ENCODE measurements at places on chromosomes 1 and 21. TPM values are rescaled to one million over a fixed set of nuclear protein-coding genes. Genes with fewer than 3 reads are reported as not detected.

Gene CFHR2
- not detected for total RNA-seq

Gene TCHH
- total RNA-seq: 0.08 TPM

Gene SPRR2E
- 1,779 TPM for total RNA-seq

Gene GUCA2A
- not detected for total RNA-seq

Gene GPA33
- not detected for total RNA-seq

Gene ZBTB21
- total RNA-seq: 8.7 TPM

Gene SPATA6
- total RNA-seq: 5.5 TPM

Gene KRTAP12-2
- not detected for total RNA-seq

Gene KRTAP7-1
- total RNA-seq: not detected

Gene CAMK1G
- total RNA-seq: not detected

Gene VSIG8
- 1.2 TPM for total RNA-seq

Gene CYP4Z1
- 0.72 TPM for total RNA-seq

Gene NID1
- total RNA-seq: 5.3 TPM

Gene AKNAD1
- 1.00 TPM for total RNA-seq

Gene FGR
- total RNA-seq: 1.3 TPM

Gene PYCR2
- 25.7 TPM for total RNA-seq

Gene C1orf87
- total RNA-seq: not detected

Gene MUL1
- 17.1 TPM for total RNA-seq

Gene FLG
- 0.40 TPM for total RNA-seq

Gene DSCAM
- total RNA-seq: not detected

Gene DOCK7
- 15.6 TPM for total RNA-seq

Gene PTPN7
- 1.2 TPM for total RNA-seq

Gene CELA2A
- total RNA-seq: 0.36 TPM

Gene IL20
- not detected for total RNA-seq

Gene IL10
- 0.84 TPM for total RNA-seq

Gene DCST1
- 0.32 TPM for total RNA-seq
